Small intestine (tissue), 16 donors: ENCODE measurements at places on chromosomes 4 and X.

DNA sequence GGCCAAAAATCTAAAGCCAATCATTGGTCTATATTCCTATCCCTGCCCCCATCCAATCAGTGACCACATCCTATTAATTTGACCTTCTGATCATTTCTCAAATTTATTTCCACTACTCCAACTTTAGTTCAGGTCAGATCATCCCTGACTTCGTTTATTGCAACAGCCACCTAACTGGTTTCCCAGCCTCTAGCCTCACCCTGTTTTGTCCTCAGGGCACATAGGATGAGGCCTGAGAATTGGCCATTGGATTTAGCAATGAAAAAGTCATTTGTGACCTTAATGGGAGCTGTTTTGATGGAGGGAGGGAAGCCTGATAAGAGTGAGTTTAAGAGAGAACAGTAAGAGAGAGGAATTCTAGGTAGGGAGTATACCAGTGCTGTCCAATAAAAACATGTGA lies 155.0 kb downstream of the AMMECR1 start:
- no peaks in the 10 kb centered on the region for H3K27me3 ChIP-seq
- no peak overlapping the region for H3K27ac ChIP-seq
- H3K4me1 ChIP-seq = no peaks in the 10 kb centered on the region
- DNase-seq = no peak
- H3K36me3 ChIP-seq = no peaks in the 10 kb centered on the region

DNA sequence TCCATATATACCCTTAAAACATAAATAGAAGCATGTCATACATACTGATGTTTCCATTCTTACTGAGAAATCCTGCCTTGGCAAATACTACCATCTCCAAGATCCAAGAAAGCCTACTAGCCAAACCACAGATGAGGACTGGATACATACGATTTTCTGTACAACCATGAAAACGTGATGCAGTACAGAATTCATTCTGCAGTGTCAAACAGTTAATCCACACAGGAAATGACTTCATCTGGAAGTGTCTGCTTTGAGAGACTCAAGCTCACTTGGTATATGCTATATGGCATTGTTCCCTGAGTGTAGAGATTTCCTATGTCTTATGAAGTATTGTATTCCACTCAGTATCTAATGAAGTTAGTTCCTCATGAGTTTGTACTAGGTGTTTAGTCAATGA lies 94.3 kb downstream of the CT47B1 start:
- no peak overlapping the region for H3K27ac ChIP-seq
- H3K4me1 ChIP-seq = no peaks in the 10 kb centered on the region
- DNase-seq = no peak
- no peaks in the 10 kb centered on the region for H3K27me3 ChIP-seq

- no peak for DNase-seq
- H3K36me3 ChIP-seq = no peaks in the 10 kb centered on the region
- no peak overlapping the region for H3K4me3 ChIP-seq
- H3K27me3 ChIP-seq = no peaks in the 10 kb centered on the region
- H3K4me1 ChIP-seq = no peaks in the 10 kb centered on the region
- H3K27ac ChIP-seq = no peak overlapping the region
Observed at GRCh38 chr4:6241062-6241845, 28.4 kb upstream of the WFS1 start.

DNA sequence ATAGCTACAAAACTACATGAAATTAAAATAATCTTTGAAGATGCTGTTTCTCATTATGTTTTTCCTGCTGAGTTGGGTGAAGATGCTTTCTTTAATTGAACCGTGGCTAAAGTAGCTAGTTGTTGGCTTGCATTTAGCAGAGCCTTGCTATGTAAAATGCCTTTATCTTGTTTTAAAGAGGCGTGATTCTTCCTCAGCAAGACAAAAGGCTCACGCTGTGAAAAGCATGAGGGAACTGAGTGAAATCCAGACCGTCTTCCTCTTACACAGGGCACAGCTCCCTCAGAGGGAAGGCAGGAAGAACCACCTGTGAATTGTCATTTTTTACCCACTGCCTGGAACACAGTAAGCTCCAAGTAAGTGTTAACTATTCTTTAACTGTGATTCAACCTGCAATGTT lies 39.0 kb upstream of the ZNF518B start:
- H3K27ac ChIP-seq = no peak overlapping the region
- H3K4me1 ChIP-seq = no peaks in the 10 kb centered on the region
- no peak overlapping the region for H3K4me3 ChIP-seq
- no peak for DNase-seq
- no peaks in the 10 kb centered on the region for H3K36me3 ChIP-seq

DNA sequence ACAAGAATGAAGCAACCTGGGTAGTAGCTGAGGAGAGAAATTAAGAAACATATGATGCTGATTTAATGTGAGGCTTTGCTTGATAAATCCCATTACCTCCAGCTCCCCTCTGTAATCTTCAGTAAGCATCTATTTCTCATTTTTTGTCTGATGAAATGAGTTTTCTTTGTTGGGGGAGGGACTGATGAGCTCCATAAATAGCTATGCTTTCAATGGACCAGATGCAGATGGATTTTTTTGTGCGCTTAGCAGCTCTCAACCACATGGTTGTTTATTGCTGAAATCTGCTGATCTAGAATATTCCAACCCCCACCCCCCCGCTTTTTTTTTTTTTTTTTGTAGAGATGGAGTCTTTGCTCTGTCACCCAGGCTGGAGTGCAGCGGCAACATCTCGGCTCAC lies 1082.0 kb downstream of the RAPGEF2 start:
- no peak overlapping the region for H3K4me3 ChIP-seq
- no peaks in the 10 kb centered on the region for H3K4me1 ChIP-seq
- no peaks in the 10 kb centered on the region for H3K27me3 ChIP-seq
- DNase-seq = no peak

GRCh38 chr4:81084634-81085033 lies 54.1 kb downstream of the BMP3 start:
- no peak overlapping the region for H3K27ac ChIP-seq
- no peak overlapping the region for H3K4me3 ChIP-seq
- DNase-seq = peak; percentile 8
- no peaks in the 10 kb centered on the region for H3K4me1 ChIP-seq

DNA sequence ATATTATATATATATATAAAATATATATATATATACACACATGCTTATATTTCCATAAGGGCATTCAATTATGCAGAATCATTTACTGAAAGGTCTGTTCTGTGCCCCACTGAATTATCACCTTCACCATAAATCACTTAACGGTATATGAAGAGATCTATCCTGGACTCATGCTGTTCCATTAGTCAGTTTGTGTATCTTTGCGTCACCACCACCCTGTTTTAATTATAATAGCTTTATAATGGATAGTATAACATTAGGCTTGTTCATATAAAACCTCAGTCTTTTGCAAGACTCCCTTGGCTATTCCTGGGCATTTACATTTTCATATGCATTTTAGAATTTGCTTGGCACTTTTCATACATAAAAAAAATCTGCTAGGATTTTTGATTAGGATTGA lies 19.1 kb downstream of the WDR17 start:
- H3K4me1 ChIP-seq = no peaks in the 10 kb centered on the region
- no peak for DNase-seq
- H3K36me3 ChIP-seq = no peaks in the 10 kb centered on the region
- no peak overlapping the region for H3K27ac ChIP-seq
- H3K4me3 ChIP-seq = no peak overlapping the region

DNA sequence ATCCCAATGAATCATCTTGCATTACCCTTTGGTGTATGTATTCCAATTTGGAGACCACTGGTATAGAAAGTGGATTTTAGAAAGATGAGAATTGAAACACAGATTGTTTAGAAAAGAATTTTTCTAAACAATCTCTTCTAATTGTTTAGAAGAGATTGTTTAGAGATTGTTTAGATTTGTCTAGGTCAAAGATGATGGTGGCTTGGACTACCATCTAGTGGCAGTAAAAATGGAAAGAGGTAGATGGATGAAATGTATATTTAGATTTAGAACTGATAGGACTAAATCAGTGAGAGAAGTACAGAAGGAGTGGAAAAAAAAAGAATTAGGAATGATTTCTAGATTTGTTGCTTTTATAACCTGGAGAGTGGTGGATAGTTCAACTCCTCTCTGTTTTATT lies 70.6 kb downstream of the ARSJ start:
- no peak overlapping the region for H3K4me3 ChIP-seq
- no peak for DNase-seq
- no peaks in the 10 kb centered on the region for H3K36me3 ChIP-seq

DNA sequence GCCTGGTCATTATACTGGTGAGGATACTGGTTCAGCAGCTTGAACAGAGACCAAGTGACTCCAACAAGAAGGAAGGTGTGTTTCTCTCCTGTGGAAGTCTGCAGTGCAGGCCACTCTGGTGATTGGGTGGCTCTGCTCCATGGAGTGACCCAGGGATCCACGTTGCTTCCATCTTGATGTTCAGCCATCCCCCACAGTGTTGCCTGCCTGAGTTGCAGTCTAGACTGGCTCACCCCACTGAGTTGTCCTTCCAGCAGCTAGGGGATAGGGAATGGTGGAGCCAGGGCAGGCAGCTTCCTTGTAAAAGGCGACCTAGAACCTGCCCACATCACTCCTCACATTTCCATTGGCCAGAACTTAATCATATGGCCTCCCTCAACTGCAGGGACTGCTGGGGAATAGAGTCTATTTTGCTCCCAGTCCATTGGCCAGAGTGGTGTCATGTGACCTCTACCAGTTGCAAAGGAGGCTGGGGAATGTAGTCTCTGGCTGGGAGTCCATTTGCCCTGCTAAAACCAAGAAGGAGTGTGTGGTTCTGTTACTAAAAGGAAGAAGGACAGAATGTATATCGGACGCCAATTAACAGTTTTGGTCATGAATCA lies 8.0 kb downstream of the MAN2B2 start:
- no peak overlapping the region for H3K4me3 ChIP-seq
- H3K27me3 ChIP-seq = no peaks in the 10 kb centered on the region
- peak; percentile 28 for DNase-seq
- H3K4me1 ChIP-seq = no peaks in the 10 kb centered on the region

GRCh38 chrX:100606753-100607152 lies 22.0 kb downstream of the TNMD start:
- H3K36me3 ChIP-seq = no peaks in the 10 kb centered on the region
- no peaks in the 10 kb centered on the region for H3K4me1 ChIP-seq
- H3K4me3 ChIP-seq = no peak overlapping the region
- DNase-seq = no peak
- no peaks in the 10 kb centered on the region for H3K27me3 ChIP-seq

GRCh38 chr4:124839786-124840390 lies 127.4 kb upstream of the ANKRD50 start:
- H3K36me3 ChIP-seq = no peaks in the 10 kb centered on the region

- no peak overlapping the region for H3K4me3 ChIP-seq
- H3K27me3 ChIP-seq = no peaks in the 10 kb centered on the region
- H3K27ac ChIP-seq = peak overlapping the region; percentile 78
- no peaks in the 10 kb centered on the region for H3K36me3 ChIP-seq
- H3K4me1 ChIP-seq = peaks cover 7% of the 10 kb centered on the region
- peak; percentile 43 for DNase-seq
Observed at GRCh38 chrX:40933132-40933705, 152.0 kb upstream of the USP9X start.

- no peaks in the 10 kb centered on the region for H3K4me1 ChIP-seq
- no peaks in the 10 kb centered on the region for H3K27me3 ChIP-seq
- peaks cover 49% of the 10 kb centered on the region for H3K36me3 ChIP-seq
- no peak overlapping the region for H3K27ac ChIP-seq
- no peak overlapping the region for H3K4me3 ChIP-seq
Observed at GRCh38 chrX:153463031-153463430, 7.3 kb downstream of the HAUS7 start.

- no peak overlapping the region for H3K4me3 ChIP-seq
- no peak for DNase-seq
- peaks cover 6% of the 10 kb centered on the region for H3K4me1 ChIP-seq
- H3K27me3 ChIP-seq = no peaks in the 10 kb centered on the region
Observed at GRCh38 chr4:83320548-83320947, 14.1 kb downstream of the HPSE start.

GRCh38 chr4:168614281-168615057 lies 117.6 kb downstream of the PALLD start:
- no peaks in the 10 kb centered on the region for H3K27me3 ChIP-seq
- DNase-seq = no peak
- no peaks in the 10 kb centered on the region for H3K4me1 ChIP-seq
- H3K4me3 ChIP-seq = no peak overlapping the region

GRCh38 chr4:8744083-8744805 lies 127.4 kb downstream of the HMX1 start:
- no peaks in the 10 kb centered on the region for H3K4me1 ChIP-seq
- H3K36me3 ChIP-seq = no peaks in the 10 kb centered on the region
- H3K27me3 ChIP-seq = peaks cover 3% of the 10 kb centered on the region
- no peak overlapping the region for H3K4me3 ChIP-seq
- no peak for DNase-seq

GRCh38 chr4:176292920-176293319 lies 23.9 kb upstream of the ASB5 start:
- H3K4me1 ChIP-seq = no peaks in the 10 kb centered on the region
- DNase-seq = no peak
- no peak overlapping the region for H3K27ac ChIP-seq
- H3K36me3 ChIP-seq = no peaks in the 10 kb centered on the region

GRCh38 chr4:52701207-52701606 lies 42.1 kb upstream of the USP46 start:
- no peaks in the 10 kb centered on the region for H3K27me3 ChIP-seq
- no peak overlapping the region for H3K4me3 ChIP-seq
- no peaks in the 10 kb centered on the region for H3K4me1 ChIP-seq
- H3K36me3 ChIP-seq = no peaks in the 10 kb centered on the region
- DNase-seq = no peak

DNA sequence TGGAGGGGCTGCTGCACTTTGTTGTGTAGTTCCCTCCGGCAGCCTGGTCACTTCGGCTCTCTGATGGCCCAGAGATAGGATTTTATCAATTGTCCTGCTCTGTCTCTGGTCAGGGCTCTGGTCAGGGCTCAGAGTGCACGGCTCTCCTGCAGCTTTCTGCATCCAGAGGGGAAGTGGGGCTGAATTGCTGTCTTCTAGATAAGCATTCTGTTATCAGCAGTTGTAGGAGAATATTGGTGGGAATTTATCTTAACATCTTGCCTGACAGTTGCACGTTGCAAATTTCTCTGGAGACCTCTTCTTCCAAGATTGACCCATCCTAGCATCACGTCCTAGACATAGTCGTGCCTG lies 62.8 kb downstream of the FAM193A start:
- H3K4me3 ChIP-seq = no peak overlapping the region
- H3K36me3 ChIP-seq = peaks cover 43% of the 10 kb centered on the region
- H3K4me1 ChIP-seq = no peaks in the 10 kb centered on the region
- DNase-seq = no peak
- no peak overlapping the region for H3K27ac ChIP-seq

GRCh38 chr4:13653766-13654161 lies 26.2 kb upstream of the BOD1L1 start:
- H3K4me1 ChIP-seq = no peaks in the 10 kb centered on the region
- no peaks in the 10 kb centered on the region for H3K36me3 ChIP-seq
- no peak for DNase-seq
- no peak overlapping the region for H3K27ac ChIP-seq
- peaks cover 4% of the 10 kb centered on the region for H3K27me3 ChIP-seq

- no peaks in the 10 kb centered on the region for H3K4me1 ChIP-seq
- no peak overlapping the region for H3K4me3 ChIP-seq
- no peaks in the 10 kb centered on the region for H3K36me3 ChIP-seq
- no peak overlapping the region for H3K27ac ChIP-seq
- no peaks in the 10 kb centered on the region for H3K27me3 ChIP-seq
Observed at GRCh38 chrX:122091571-122091970, 1044.2 kb downstream of the GLUD2 start.

GRCh38 chr4:158316264-158316663 lies 106.0 kb downstream of the TMEM144 start:
- no peak overlapping the region for H3K27ac ChIP-seq
- H3K4me1 ChIP-seq = no peaks in the 10 kb centered on the region
- H3K4me3 ChIP-seq = no peak overlapping the region
- DNase-seq = no peak
- no peaks in the 10 kb centered on the region for H3K36me3 ChIP-seq
- no peaks in the 10 kb centered on the region for H3K27me3 ChIP-seq

GRCh38 chrX:133215017-133215416 lies 3.1 kb downstream of the TFDP3 start:
- no peak overlapping the region for H3K27ac ChIP-seq
- no peak for DNase-seq
- no peaks in the 10 kb centered on the region for H3K36me3 ChIP-seq
